Right atrium auricular region (tissue), 2 donors: ENCODE measurements at places on chromosomes 2 and 18. TPM values are rescaled to one million over a fixed set of nuclear protein-coding genes. Genes with fewer than 3 reads are reported as not detected.

- DNase-seq, result no peak
These were observed 11.5 kb downstream of the TEX44 start for GRCh38 chr2:231604101-231604684.

AKAIN1 gene
- total RNA-seq, result not detected

DNA sequence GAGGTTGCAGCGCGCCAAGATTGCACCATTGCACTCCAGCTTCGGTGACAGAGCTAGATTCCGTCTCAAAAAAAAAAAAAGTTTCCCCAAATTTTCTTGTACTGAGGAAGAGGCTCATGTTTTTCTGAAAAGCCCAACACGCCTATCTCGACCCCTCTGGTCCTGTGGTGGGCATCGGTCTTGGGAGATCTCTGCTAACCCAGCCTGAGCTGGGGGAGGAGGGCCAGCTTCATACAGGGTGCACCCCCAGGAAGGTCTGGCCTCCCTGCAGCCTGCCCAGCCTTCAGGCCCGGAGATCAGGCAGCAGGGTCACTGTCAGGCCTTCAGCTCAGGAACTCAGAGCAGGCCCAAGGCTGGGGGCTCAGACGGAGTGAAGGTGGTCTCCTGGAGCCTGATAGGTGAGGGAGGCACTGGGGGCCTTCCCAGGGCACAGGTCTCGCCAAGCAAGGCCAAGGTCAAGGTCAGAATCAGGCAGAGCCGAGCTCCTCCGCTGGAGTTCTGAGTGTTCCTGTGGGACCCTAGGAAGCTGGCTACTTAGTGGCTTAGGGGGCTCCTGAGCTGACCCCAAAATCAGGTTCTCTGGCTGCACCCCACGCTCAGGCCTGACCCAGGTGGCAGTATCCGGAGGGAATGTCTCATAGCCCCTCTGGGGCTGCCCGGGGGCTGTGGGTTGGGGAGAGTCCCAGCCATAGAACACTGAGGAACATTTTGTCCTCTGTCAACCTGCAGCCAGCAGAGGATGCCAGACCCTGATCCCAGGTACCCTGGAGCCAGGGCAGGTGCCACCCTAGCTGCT lies 37.9 kb upstream of the SMAD7 start:
- no peak for DNase-seq

RIT2 gene
- not detected for total RNA-seq

DNA sequence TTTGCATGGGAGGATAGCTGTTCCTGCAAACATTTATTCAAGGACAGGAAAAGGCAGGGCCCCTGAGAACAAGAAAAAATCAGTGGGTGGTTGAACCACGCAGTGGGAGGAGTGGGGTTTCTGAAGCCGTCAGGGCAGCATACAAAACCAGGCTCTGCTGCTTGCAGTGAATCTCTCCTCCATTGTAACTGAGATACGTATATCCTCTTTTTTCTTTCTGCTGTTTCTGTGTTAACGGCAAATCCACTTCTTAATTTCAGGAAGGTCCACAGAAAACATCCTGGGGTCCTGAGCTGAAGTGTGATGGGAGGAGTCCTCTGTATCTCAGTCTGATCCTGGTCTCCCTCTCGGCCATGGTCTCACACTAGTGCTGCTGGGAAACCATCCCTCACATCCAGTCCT lies 27.2 kb upstream of the KCNF1 start:
- DNase-seq, result no peak

BOD1L2 gene
- total RNA-seq, result not detected

DNA sequence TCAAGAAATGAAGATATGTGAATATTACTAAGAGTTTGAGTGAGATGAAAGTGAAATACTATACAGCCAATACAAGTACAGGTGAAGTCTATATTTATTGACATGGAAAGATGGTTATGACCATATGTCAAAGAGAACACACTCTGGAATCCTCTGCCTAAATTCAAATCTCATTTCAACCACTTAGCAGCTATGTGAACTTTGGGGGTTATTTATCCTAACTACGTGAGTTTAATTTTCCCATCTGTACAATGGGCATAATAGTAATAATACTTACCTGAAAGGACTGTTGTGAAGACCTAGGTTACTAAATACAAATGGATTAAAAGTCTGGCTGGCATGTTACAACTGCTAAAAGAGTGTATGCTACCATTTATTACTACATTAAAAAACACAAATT lies 79.6 kb downstream of the ROCK2 start:
- no peak for DNase-seq

DNA sequence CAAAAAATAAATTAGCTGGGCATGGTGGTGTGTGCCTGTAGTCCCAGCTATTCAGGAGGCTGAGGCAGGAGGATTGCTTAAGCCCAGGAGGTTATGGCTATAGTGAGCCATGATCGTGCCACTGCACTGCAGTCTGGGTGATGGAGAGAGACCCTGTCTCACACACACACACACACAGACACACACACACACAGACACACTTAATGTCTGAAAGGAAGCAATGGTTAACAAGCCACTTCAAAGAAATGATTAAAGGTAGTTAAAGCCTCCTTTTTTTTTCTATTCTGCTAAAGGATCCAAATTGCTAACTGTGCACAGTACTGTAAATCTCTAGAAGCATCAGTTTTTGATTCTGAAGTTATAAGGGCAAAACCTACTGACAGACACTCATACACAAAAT lies 211.1 kb downstream of the TMEM163 start:
- DNase-seq, result no peak

CRYGD gene
- not detected for total RNA-seq
